ENCODE measurements at places on chromosomes 11 and 22.

DNA sequence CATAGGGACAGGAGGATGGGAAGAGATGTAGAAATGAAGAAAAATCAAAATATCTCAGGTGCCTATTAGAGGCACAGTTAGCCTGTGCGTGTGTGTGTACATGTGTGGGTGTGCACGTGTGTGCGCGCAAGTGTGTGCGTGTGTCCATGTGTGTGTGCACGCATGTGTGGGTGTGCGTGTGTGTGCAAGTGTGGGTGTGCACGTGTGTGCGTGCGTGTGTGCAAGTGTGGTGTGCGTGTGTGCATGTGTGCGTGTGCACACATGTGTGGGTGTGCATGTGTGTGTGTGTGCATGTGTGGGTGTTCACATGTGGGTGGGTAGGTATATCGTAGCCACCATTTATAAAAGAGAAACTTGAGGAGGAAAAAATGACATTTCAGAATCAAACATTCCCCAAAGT lies 9.4 kb downstream of the CRYBB2 start:
- H3K27ac ChIP-seq: no peak overlapping the region
- H3K4me3 ChIP-seq: no peak overlapping the region
- H3K36me3 ChIP-seq: no peaks in the 10 kb centered on the region
- no peak for DNase-seq

DNA sequence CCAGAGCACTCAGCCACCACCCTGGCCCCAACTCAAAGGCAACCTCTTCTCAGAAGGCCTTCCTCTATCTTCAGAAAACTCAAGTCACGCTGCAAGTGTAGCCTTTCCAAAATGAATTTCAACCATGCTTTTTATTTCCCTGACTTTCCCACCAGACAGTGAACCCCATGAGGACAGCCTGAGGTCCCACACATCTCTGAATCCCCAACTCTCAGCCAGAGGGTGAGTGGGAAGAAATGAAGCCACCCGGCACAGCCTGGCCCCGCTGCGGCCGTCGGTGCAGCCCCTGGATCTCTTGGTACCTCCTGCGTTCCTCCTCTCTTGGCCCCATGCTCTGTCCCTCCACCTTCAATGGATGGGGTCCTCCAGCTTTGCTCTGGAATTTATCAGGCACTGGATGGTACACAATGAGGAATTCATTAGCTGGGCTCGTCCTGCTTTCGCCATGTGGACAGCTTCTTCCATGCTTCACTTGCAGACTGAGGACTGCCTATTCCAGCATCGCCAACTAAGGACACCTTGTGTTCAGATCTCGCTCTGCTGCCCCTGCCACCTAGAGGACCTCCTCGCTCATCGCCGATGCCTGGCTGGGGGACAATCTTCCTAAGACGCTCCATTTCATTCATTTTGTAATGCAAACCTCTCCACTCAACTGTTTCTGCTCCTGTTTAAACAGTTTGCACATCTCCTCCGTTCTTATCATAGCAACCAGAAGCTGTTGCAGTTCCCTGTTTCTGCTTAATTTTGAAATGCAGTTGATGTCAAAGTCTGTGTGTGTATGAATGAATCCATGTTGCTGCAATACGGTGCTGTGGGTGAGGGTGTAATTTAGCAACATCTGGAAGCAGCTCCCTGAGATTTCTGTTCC lies 672.1 kb downstream of the TBC1D22A start:
- H3K4me1 ChIP-seq: no peaks in the 10 kb centered on the region
- H3K27me3 ChIP-seq: no peaks in the 10 kb centered on the region
- no peaks in the 10 kb centered on the region for H3K36me3 ChIP-seq
- no peak for DNase-seq

- H3K27ac ChIP-seq: no peak overlapping the region
- H3K4me1 ChIP-seq: no peaks in the 10 kb centered on the region
- no peak overlapping the region for H3K4me3 ChIP-seq
- DNase-seq: no peak
- no peaks in the 10 kb centered on the region for H3K27me3 ChIP-seq
- peaks cover 20% of the 10 kb centered on the region for H3K36me3 ChIP-seq
These were observed 53.9 kb upstream of the RCE1 start for GRCh38 chr11:66789097-66789890.

DNA sequence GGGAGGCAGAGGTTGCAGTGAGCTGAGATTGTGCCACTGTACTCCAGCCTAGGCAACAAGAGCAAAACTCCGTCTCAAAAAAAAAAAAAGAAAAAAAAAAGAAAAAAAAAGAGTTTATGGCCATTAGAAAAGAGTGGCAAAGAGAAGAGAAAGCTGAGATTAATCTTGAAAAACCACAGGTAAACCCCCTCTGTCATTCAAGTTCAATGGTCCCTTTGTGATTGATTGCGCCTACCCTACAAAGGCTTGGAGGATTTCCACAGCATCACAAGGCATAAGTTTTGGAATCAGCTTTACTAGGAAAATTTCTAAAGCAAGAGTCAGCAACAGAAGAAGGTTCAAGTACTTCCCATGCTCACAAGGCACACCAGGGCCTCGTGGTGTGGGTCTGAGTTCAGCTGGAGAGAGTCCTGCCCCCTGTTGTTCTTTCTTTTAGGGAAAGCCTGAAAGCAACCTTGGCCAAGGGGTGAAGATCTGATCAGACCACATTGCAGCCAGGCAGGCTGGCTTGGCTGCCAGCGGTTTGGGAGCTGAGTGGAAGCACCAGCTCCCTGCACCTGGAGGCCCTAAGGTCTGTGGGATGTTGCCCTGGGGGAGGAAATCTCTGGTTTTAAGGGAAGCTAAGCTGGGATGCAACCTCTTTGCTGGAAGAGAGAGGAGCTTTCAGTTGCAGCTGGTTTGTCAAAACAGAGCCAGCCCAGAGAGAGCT lies 41.8 kb downstream of the SLN start:
- H3K4me1 ChIP-seq: no peaks in the 10 kb centered on the region
- no peak overlapping the region for H3K4me3 ChIP-seq
- DNase-seq: no peak
- H3K36me3 ChIP-seq: no peaks in the 10 kb centered on the region

DNA sequence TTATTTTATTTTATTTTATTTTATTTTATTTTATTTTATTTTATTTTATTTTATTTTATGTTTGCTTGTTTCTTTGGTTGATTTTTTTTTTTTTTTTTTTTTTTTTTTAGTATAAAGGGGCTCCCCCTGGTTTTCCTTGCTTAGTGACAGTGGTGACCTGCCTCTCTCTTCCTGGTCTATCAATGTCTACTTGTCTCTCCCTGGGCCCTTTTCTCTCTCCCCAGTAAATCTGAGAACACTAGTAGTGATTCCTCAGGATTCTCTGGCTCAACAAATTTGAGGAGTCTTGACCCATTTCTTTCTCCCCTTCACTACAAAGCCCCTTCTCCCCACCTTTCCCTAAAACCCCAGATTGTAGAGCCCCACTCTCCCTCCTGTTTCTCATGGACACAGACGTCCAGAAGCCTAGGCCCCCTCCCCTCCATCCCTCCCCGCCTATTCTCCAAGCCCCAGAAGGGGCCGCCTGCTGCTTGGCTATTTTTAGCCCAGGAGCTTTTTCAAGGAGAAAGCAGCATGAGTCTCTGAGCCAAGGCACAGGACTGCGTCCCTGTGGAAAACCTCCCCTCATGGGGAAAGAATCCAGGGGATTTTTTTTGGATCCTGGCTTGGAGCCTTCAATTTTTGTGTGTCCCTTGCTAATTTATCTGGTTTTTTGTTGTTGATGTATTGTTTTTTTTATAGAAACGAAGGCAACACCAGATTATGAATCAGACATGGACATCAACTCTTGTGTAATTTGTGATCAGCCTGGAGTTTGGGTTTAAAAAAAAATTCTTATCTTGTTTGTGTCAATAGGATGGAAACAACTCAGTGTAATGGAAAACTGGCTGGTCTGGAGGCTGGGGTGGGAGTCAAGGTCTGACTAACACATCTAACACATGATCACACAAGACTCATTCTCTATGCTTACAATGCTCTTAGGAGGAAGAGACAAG lies 17.5 kb upstream of the ACCSL start:
- no peak overlapping the region for H3K27ac ChIP-seq
- no peak for DNase-seq
- no peak overlapping the region for H3K4me3 ChIP-seq
- H3K4me1 ChIP-seq: no peaks in the 10 kb centered on the region

- no peak overlapping the region for H3K27ac ChIP-seq
- no peaks in the 10 kb centered on the region for H3K27me3 ChIP-seq
- H3K36me3 ChIP-seq: no peaks in the 10 kb centered on the region
- DNase-seq: no peak
- H3K4me1 ChIP-seq: peaks cover 15% of the 10 kb centered on the region
- no peak overlapping the region for H3K4me3 ChIP-seq
These were observed 68.7 kb downstream of the DDX10 start for GRCh38 chr11:108733479-108734116.

GRCh38 chr11:62708392-62708791 lies 916 bp downstream of the GNG3 start:
- DNase-seq: no peak
- H3K36me3 ChIP-seq: peaks cover 33% of the 10 kb centered on the region
- H3K4me1 ChIP-seq: peaks cover 2% of the 10 kb centered on the region
- H3K27me3 ChIP-seq: no peaks in the 10 kb centered on the region
- peak overlapping the region; percentile 41 for H3K4me3 ChIP-seq
- H3K27ac ChIP-seq: peak overlapping the region; percentile 81

- H3K4me1 ChIP-seq: no peaks in the 10 kb centered on the region
- no peaks in the 10 kb centered on the region for H3K27me3 ChIP-seq
- no peak for DNase-seq
- no peaks in the 10 kb centered on the region for H3K36me3 ChIP-seq
- H3K27ac ChIP-seq: no peak overlapping the region
These were observed 44.7 kb downstream of the CCDC90B start for GRCh38 chr11:83241291-83241946.

DNA sequence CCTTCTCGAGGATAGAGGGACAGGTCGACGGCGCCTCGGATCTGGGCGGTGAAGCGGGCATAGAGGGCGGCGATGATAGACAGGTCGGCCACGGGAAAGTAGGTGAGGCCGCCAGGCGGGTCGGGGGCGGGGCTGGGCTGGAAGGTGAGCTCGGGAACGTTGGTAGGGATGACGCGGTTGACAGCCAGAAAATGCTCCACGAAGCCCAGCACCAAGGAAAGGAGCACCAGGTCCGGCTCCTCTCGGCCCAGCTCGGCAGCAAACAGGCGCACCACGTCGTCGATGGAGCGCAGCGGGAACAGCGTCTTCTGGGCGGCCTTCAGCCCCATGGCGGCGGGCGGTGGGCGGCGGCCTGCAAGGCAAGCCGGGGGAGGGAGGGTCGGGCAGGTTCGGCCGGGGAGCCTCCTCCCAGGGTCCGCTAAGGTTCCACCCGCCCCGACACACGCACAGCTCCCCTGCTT lies 540 bp downstream of the MEN1 start:
- H3K27me3 ChIP-seq: no peaks in the 10 kb centered on the region
- no peak for DNase-seq
- H3K27ac ChIP-seq: peak overlapping the region; percentile 28
- peak overlapping the region; percentile 65 for H3K4me3 ChIP-seq
- H3K36me3 ChIP-seq: peaks cover 16% of the 10 kb centered on the region

DNA sequence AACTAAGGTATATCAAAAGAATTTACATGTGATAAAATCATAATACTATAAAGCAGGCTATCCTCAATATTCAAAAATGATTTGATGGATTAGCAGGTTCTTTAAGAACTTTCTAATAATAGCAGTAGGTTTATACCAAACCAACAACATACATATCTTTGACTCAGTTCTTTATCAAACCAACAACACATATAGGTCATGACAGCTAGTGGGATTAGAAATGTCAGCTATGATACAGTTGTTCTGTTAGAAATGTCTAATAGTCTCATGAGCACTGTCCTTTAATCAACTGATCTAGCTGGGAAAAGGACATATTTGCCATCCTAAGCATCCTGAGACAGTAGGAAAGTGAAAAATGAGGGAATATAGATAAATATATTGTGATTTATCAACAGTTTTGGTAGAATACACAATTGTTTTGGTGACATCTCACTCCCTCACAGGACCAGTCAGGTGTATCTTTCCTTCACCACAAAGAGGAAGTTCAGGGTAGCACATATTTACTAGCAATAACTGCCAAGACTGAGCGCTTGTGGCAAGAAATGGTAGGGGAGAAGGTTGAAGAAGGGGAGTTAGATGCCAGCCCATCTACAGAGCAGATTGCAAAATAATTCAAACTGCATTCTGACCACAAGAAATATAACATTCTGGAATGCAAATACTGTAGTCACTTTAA lies 90.8 kb upstream of the APOA1 start:
- no peak overlapping the region for H3K4me3 ChIP-seq
- H3K36me3 ChIP-seq: 0 out of 2 replicates have a peak, but pooled peaks cover 9% of the 10 kb centered on the region

GRCh38 chr11:111762981-111763643 lies 3.1 kb downstream of the PPP2R1B start:
- DNase-seq: no peak
- H3K27ac ChIP-seq: no peak overlapping the region
- peaks cover 58% of the 10 kb centered on the region for H3K36me3 ChIP-seq
- H3K27me3 ChIP-seq: no peaks in the 10 kb centered on the region

DNA sequence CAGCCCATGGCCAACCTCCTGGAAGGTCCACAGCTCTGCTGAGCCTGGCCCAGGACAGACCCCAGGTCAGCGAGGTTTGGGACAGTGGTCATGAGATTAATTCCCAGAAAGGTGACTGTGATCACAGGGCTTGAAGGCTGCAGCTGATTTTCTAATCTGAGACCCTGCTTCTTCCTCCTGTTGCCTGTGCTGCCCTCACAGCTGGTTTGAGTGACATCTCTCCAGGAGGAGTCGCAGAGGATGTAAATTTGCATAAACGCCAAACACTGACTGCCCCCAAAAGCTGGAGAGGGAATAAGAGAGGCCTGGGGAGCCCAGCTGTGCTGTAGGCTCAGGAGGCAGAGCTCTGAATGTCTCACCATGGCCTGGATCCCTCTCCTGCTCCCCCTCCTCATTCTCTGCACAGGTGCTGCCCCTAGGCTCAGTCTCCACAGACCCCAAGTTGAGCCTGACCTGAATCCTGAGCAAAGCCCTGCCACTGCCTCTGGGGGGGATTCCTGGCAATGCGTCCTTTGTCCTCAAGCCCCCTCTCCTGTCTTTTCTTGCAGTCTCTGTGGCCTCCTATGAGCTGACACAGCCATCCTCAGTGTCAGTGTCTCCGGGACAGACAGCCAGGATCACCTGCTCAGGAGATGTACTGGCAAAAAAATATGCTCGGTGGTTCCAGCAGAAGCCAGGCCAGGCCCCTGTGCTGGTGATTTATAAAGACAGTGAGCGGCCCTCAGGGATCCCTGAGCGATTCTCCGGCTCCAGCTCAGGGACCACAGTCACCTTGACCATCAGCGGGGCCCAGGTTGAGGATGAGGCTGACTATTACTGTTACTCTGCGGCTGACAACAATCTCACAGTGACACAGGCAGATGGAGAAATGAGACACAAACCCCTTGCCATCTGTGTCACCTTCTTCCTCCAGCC lies 23.8 kb downstream of the GGTLC2 start:
- DNase-seq: no peak
- H3K36me3 ChIP-seq: no peaks in the 10 kb centered on the region
- no peaks in the 10 kb centered on the region for H3K4me1 ChIP-seq
- no peak overlapping the region for H3K4me3 ChIP-seq

GRCh38 chr22:42340829-42341383 lies 70.5 kb upstream of the TCF20 start:
- no peaks in the 10 kb centered on the region for H3K27me3 ChIP-seq
- no peak overlapping the region for H3K27ac ChIP-seq
- H3K36me3 ChIP-seq: no peaks in the 10 kb centered on the region
- no peaks in the 10 kb centered on the region for H3K4me1 ChIP-seq

- peaks cover 17% of the 10 kb centered on the region for H3K27me3 ChIP-seq
- H3K27ac ChIP-seq: no peak overlapping the region
- no peaks in the 10 kb centered on the region for H3K4me1 ChIP-seq
- no peak overlapping the region for H3K4me3 ChIP-seq
These were observed 14.2 kb downstream of the PDE3B start for GRCh38 chr11:14657841-14658240.

GRCh38 chr11:9693801-9694553 lies 30.1 kb downstream of the SWAP70 start:
- H3K27me3 ChIP-seq: no peaks in the 10 kb centered on the region
- peaks cover 27% of the 10 kb centered on the region for H3K36me3 ChIP-seq
- no peak for DNase-seq
- H3K27ac ChIP-seq: no peak overlapping the region
- H3K4me3 ChIP-seq: no peak overlapping the region
